ENCODE measurements at places on chromosomes 13 and 19.

DNA sequence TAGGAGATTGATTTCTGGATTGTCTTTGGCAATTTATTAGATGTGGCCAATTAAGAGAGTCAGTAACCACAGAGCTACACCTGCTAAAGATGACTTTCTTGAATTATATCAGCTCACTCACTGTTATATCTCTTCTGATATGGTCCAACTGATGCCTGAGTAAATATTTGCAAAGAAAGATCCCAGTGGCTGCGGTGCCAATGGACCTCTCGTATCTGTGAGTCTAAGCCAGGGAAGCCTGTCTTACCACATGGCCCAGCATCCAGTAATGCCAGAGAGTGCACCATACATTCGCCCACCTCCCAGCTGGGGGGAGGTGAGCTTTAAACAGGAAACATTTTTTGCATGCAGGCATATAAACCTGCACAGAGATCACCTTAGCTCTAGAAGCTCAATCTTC is 82.7 kb upstream of the SLC15A1 start:
- DNase-seq, result no peak

- DNase-seq, result no peak
These were observed 80.3 kb downstream of the RYR1 start for GRCh38 chr19:38513762-38514167.

- no peak for DNase-seq
These were observed 322 bp downstream of the ZNF558 start for GRCh38 chr19:8831832-8832131.

- DNase-seq, result no peak
These were observed 737 bp upstream of the ZNF181 start for GRCh38 chr19:34733266-34733745.

DNA sequence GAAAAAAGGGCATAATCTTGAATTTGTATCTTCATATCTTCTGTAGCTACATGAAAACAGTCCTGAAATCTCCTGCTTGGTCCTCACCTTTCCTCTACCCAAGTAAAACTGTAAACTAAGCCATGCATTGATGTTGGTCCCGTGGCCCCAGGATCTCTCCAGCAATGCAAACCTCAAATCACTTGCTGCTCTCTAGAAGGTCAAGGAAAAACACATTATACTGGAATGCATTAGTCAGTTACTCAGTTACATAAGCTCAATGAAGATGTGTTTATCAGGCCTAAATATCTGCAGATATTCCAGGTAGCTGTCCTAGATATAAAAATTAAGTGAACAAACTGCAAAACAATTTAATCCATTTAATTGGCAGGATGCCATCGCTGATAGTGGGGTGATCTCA is 261.8 kb downstream of the ABCC4 start:
- DNase-seq, result peak; percentile 61

DNA sequence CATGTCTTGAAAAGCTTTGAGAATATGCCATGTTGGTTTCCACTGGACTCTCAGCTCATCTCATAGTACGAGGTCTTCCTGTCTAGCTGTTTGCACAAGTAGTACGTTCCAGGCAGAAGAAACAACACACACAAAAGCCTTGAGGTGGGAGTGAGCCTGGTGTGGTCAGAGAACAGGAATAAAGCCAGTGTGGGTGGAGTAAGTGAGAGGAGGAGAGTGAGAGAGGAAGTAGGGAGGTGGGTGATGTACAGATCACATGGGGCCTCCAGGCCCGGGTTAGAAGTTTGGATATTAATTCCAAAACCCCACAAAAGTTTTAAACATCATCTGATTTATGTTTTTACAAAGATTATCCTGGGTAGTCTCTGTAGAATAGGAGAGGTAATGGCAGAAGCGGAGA is 230.6 kb downstream of the MTUS2 start:
- DNase-seq, result no peak

GRCh38 chr13:94129490-94129894 is 350.0 kb downstream of the DCT start:
- DNase-seq, result peak; percentile 36

DNA sequence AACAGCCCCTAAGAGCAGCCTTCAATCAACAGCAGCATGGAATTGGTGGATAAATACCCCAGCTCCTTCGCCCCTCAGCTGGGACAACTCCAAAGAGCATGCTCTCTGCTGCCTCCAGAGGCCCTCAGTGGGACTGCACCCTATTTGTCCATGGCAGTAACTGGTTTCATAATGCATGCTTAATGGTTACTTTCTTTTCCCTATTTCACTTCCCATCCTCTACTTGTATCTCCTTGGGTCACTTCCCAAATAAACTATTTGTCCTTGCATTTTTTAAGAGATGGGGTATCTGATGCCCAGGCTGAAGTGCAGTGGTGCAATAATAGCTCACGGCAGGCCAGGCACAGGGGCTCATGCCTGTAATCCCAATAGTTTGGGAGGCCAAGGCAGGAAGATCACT is 13.5 kb upstream of the TPM4 start:
- peak; percentile 59 for DNase-seq

- peak; percentile 82 for DNase-seq
These were observed 1.5 kb downstream of the RGCC start for GRCh38 chr13:41458761-41459431.

DNA sequence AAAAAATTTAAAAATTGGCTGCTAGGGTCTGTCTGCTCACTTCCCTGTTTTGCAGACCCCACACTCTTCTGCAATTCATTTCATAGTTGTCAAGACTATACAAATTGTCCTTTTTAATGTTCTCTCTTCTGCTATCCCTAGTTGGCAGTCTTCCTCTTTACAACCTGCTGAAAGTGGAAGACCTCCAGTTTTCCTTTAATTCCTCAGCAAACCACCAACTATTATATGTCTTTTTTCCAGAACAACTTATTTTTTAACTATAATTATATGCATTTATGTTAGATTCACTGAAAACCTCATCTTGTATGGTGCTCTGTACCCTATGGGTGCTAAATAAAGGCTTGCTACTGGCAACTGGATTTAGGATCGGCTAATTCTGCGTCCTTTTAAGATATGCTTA is 1.1 kb upstream of the PHF11 start:
- no peak for DNase-seq

DNA sequence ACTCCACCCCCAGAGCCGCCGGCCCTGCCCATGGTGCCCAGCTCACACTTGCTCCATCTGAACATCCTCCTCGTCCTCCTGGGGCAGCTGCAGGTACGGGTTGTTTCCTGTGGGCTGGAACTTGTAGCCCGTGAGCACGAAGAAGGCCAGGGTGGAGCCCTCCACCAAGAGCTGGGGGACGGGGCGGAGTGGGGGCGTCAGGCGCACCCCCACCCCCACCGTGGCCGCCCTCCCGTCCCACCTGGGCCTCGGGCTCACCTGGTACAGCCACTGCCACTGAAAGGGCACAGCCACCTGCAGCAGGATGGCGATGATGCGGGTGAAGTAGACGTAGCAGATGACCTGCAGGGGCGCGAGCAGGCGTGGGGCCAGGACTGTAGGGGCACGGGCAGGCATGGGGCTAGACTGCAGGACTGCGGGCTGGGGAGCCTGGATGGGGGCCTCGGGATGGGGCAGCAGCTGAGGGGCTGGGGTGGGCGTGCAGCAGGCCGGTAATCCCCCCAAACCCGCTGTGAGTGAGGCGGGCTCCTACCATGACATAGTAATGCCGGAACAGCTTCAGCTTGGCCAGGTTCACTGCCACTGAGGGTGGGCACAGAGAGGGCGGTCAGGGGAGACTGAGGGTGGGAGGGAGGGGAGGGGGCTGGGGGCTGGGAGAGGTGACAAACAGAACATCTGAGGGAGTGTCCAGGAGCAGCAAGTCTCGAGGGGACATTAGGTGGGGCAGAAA is 6.3 kb downstream of the GPR108 start:
- no peak for DNase-seq

GRCh38 chr13:112693831-112694497 is 4.1 kb downstream of the ATP11A start:
- DNase-seq, result peak; percentile 65

DNA sequence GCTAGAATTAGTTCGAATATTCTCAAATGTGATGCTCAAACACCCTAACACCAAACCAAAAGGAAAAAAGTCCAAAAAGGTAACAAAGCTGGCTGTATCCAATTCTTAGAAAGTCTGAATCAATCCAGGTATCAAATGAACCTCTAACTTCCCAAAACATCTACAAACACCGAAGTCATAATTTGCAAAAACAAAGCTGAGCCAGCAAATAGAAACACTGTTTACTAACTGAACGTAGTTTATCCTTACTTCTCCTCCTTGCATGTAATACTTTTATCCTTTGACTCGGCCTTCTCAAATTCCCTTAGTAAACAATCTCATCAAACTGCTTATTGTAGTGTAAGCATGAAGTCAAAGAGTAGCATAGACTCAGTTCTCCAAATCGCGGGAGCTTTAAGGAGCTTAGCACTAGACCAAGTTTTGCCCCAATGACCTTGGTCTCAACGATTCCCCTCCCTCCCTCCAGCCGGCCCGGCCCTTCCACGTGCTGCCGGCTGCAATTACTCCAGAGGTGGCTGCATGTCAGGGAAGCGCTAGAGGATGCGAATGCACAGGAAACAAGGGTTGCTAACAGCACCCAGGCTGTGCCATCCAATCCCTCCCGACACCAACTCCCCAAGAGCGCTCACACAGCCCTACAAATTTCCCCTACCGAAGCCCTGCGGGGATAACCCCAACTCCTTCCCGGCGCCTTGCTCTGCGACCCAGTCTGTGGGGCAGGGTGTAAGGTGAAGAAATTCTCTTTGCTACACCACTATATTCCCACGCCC is 693 bp downstream of the XPO4 start:
- peak; percentile 50 for DNase-seq

GRCh38 chr13:65768545-65768944 is 1461.6 kb downstream of the PCDH9 start:
- no peak for DNase-seq

- peak; percentile 15 for DNase-seq
These were observed 815.9 kb downstream of the PCDH9 start for GRCh38 chr13:66414066-66414800.
